IMR-90 (cell line): ENCODE measurements at places on chromosomes 5 and 9. TPM values are rescaled to one million over a fixed set of nuclear protein-coding genes. Genes with fewer than 3 reads are reported as not detected.

DNA sequence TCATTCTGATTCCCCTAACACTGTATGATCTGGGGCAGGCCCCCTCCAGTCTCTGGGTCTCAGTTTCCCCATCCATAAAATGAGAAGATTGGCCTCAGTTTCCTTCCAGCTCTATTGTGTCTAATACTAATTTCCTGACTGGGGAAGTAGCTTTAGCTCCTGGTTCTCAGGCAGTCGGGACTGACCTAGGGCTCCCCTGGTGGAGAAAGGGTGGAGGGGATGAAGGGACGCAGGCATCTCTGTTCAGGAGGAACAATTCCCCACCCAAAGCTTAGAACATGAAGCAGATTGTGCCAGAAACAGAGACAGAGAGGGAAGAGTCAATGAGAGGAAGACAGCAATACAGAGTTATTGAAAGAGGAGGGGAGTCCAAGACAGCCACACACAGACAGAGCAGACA lies 14.2 kb upstream of the PTGS1 start:
- DNase-seq = no peak

GFI1B gene
- not detected in 2 replicates for total RNA-seq

DNA sequence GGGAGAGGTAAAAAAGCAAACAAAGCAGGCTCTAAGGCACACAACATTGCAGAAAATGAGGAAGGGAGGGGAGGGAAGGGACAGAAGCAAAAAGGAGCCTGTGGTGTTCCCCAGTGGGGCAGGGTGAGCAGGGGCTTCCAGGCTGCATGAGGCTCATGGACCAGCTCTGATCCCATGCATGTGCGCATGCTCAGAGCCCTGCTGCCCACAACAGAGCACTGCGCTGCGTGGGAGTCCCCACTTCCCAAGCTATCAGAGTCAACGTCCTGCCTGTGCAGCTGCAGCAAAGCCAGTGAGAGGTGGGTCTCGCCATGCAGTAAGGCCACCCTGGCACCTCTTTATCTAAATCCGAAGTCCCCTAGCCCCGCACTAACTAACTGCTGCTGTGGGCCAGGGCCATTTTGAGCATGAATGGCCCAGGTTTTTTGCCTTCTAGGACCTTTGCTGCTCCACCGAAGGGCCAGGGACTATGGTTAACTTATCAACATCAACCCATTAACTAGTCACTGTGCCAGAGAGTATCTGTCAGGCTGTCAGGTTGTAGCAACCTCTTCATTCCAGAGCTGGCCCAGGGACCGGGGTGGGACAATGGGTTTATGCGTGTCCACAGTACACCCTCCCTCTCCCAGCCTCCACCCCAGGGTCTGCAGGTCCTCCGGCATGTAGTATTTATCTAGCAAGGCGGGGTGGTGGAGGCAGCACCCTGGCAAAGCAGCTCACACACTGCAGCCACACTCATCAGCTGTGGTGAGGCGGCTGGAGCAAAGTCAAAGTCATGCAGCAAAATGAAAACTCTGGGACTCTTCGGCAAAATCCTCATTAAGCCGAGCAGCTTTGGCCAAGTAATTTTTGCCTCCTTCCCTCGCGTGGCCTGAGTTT lies 123.6 kb downstream of the SAXO1 start:
- DNase-seq = no peak

DNA sequence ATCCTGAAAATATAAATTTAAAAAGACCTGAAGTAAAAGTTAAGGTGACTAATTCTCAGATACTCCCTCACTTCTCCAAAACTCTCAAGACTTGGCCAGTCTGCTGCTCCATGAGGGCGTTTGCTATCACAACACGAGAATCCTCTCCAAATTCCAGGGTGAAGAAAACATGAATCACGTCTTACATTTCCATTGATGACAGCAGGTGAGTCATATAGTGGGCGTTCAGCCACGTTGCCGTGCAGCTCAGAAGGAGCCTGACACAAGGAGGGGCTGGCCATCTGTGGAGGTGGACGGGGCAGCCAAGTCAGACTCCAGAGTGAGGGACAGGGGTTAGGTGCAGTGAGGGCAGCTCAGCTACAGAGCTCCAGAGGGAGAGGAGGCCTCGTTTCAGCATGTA lies 555.1 kb upstream of the ADAMTS16 start:
- DNase-seq = no peak

SPINK13 gene
- total RNA-seq = not detected in 2 replicates

GRCh38 chr9:4594994-4595393 lies 67.1 kb upstream of the PLPP6 start:
- no peak for DNase-seq

IFNK gene
- total RNA-seq = not detected in 2 replicates

HTR1A gene
- total RNA-seq = not detected in 2 replicates

RGS3 gene
- 51.8 and 53.3 TPM in 2 replicates for total RNA-seq

DNA sequence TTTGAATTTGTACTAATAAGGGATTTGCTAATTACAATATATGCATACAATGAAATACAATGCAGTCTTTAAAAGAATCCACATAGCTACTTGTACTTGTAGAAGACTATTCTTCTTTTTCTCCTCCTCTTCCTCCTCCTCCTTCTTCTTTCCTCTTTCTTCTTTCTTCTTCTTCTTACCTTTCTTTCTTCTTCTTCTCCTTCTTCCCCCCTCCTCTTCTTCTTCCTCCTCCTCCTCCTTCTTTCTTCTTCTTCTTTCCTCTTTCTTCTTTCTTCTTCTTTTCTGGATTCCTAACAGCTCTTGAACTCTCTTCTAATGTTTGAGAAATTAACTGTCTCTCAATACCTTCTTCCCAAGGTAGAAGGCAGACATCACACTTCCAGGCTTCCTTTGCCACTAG lies 29.3 kb upstream of the FSTL4 start:
- DNase-seq = no peak

DNA sequence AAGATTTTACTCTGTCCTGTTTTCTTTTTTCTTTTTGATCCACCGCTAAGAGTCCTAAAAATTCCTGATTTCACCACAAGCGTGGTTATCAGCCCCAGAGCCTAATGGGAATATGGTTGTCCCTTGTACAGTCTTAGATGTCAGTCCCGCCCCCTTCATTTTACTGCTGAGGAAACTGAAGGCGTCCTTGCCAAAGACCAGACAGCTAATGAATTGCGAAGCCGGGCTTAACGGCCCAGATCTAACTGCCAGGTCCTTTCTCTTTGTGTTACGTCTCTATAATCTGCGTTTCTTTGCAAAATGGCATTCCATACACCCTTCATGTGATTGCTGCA lies 497 bp downstream of the NSA2 start:
- peak; percentile 42 for DNase-seq
